ENCODE measurements at places on chromosomes 2 and 18. TPM values are rescaled to one million over a fixed set of nuclear protein-coding genes. Genes with fewer than 3 reads are reported as not detected.

DNA sequence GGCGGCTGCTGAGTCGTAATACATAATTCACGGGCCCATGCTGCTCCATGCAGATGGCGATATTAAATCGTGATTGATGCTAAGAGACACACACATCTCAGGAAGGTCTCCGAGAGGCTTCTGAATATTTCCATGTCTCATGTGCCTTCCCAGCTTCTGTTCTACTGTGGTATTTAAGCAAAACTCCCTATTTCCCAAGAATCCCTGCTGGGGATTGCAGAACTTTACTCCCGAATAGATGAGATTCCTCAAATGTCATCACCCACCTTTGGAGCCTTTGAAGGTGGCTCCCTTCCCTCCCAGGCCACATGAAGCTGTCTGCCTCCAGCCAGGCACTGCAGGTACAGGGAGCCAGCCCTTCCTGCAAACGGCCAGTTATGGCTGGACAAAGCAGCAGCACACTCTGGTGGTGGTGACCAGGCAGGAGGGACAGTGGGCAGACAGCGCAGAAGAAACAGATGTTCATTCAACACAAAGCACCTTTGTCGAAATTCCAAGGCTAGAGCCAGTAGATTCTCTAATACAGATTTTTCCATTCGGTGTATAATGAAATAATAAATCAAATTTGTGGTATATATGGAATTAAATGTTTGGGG, 14.1 kb downstream of the NRP2 start:
- DNase-seq: no peak

GRCh38 chr2:79432731-79433146, 80.1 kb upstream of the CTNNA2 start:
- no peak for DNase-seq

The GALR1 gene
- total RNA-seq: under 0.01 TPM

- no peak for DNase-seq
Measured at GRCh38 chr18:35479911-35480586, 17.7 kb downstream of the INO80C start.

The RBKS gene
- 5.0 TPM for total RNA-seq

GRCh38 chr2:238302087-238302486, 13.7 kb upstream of the PER2 start:
- no peak for DNase-seq

- DNase-seq: no peak
Measured at GRCh38 chr18:55252053-55252675, 292.9 kb upstream of the CCDC68 start.

- no peak for DNase-seq
Measured at GRCh38 chr2:145157741-145158591, 638.0 kb upstream of the ZEB2 start.

The GALNT3 gene
- 3.5 TPM for total RNA-seq

DNA sequence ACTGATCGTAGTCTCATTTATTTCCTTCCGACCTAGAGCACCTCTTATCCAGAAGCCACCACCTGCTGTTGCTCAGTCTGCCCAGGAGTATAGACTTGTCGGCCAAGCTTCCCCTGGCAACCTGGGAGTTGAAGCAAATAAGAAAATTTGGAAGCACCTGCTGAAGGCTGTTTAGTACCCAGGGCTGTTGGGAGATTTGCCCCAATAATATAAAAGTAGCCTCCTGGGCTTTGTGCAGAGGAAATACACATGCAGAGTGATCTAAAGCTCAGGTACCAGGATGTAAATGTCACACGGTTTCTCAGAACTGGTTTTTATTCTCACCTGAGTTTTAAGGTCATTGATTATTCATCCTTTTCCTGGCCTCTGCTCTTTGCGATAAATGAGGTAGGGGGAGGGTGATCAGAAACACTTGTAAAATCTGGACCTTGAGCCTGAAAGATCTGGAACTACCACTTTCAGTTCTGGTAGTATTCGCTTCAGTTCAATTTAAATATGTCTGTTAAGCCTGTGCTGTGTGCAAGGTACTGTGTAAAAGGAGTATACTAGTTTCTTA, 789 bp upstream of the COX7A2L start:
- no peak for DNase-seq

The FASTKD1 gene
- 11.5 TPM for total RNA-seq

GRCh38 chr2:179024445-179024844, 25.5 kb downstream of the CCDC141 start:
- DNase-seq: no peak

The ANKRD30B gene
- total RNA-seq: not detected

DNA sequence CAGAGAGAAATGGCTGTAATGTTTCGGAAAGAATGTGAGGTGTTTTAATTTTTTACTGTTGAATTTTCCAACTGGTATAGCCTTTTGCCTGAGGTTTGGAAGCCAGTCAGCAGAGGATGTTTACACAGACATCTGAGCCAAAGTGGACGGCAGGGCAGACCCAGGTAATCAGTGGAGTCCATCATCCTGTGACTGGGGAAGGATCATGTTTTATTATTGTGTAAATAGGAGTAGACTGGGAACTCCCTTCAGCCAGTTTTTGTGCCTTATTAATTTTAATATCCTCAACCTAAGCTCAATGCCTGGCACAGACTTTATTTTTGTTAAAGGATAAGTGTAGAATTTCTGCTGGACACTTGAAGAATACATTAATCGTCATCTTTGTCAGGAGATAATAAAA, 142.0 kb upstream of the GAREM1 start:
- DNase-seq: no peak

The C1GALT1C1L gene
- total RNA-seq: 0.95 TPM

DNA sequence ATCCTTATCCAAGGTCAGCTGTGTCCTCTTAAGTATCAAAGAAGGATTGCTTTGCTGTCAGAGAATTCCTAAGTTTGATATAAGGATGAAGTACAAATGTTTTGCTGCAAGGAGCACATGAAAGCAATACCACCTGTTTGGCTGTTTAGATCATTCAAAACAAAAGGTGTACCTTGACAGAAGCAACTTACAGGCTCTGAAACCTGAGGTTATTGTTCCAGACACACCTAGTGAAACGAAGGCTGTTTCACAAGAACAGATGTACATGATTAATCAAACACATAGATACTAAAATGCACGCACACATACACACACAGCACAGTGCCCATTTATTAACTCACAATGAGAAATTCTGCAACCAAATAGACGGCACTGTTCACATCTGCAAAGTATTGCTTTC, 166.2 kb downstream of the RBM43 start:
- DNase-seq: no peak

The ACADL gene
- 132 TPM for total RNA-seq

GRCh38 chr2:70356941-70357683, 55.2 kb upstream of the FAM136A start:
- no peak for DNase-seq

- DNase-seq: no peak
Measured at GRCh38 chr2:31889044-31889443, 121.8 kb downstream of the MEMO1 start.

- DNase-seq: no peak
Measured at GRCh38 chr2:170152421-170152820, 25.5 kb upstream of the MYO3B start.

DNA sequence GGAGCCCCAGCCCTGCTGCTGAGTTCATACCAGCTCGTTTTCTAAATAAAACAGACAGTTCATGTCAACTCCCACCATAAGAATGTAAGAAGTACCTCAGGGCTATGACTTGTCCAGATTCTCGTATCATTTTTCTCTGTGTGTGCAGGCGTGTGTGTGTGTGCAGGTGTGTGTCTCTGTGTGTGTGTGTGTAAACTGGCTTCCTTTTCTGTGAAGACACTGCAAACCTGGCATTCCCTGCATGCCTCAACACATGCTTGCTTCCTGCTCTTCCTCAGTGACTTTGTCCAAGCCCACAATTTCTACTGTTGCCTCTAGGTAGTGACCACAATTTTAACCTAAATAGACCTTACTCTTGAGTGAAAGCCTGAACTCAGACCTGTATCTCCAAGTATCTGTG, 879.0 kb downstream of the SLC4A3 start:
- DNase-seq: no peak

- no peak for DNase-seq
Measured at GRCh38 chr18:62959481-62959880, 244.1 kb downstream of the PHLPP1 start.

The TEKT4 gene
- not detected for total RNA-seq

DNA sequence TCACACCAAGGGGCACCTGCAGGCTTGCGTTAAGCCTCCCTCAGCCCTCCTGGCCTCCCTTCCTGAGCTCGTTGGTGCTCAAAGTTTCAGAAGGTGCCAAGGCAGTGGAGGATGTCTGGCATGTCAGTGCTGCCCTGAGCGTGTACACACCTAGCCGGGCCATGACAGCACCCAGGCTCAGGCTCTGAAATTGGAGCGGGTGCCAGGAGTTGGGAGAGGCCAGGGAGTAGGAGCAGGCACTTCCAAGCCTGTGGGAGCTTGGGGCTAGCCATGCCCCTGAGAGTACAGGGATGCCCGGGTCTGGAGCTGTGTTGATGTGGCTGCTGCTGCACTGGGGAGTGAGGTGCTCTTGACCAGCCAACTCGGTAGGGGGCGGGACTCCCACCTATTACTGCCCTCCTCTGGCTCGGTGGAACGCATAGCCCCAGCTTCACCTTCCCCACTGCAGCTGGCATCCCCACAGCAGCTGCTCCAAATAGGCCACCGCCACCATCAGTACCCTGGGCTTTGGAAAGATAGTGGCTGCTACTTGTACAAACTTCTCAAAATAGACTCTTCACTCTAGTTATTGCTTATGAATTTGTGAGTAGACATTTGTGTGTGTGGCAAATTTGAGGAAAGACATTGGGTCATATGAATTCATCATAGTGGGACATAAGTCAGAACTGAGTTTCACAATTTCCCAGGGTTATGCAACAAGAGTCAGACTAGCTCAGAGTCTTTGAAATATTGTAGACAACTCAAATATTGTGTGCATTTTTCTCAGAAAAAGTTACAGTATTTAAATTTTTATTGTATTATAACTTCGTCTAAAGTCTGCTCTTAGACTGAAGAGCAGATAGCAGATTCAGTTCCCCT, 6.8 kb upstream of the PCARE start:
- no peak for DNase-seq

DNA sequence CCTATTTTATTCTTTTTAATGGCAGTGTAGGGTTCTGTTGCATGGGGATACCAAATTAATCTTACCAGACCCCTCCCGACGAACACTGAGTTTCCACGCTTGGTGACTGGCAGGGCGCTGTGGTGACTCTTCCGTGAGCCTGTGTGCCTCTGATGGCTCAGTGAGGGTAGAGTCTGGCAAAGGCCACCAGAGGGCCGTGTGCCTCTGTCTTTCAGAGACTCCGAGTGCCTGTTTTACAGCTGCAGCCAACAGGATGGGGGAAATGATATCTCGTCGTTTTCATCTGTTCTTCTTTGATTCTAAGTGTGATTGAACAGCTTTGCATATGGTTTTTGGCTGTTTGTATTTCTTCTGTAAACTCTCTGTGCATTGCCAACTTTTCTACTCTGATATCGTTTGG, 99.8 kb downstream of the ZNF236 start:
- DNase-seq: no peak

The CASP8 gene
- 14.6 TPM for total RNA-seq

GRCh38 chr2:136874258-136874657, 108.9 kb downstream of the THSD7B start:
- no peak for DNase-seq

DNA sequence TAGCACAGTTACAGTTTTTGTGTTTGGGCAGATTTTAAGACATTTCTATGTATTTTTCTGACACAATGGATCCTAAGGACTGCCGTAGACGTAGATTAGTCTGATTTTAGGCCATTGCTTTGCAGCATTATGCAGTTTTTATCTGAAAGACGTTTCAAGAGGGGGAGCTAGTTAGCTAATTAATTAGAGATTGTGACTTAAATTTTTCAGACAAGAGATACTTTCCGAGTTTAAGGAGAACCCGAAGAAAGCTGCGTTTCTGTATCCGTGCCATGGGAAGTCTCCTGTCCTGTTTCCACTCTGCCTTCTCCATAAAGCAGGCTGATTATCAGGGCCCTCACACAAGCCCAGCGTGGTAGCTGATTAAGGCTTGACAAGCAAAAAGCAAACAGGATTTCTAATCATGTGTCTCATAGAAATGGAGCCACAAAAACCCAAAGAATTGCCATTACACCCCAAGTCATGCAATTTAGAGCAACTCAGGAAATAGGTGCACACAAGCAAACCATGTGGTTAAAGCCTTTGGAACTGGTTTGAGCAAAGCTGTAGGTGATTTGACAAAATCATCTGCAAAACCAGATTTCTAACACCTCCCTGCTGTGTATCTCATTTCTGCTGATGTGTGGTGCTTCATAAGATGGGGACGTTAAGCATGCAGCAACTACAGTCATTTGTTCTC, 808.1 kb downstream of the RNF144A start:
- no peak for DNase-seq

DNA sequence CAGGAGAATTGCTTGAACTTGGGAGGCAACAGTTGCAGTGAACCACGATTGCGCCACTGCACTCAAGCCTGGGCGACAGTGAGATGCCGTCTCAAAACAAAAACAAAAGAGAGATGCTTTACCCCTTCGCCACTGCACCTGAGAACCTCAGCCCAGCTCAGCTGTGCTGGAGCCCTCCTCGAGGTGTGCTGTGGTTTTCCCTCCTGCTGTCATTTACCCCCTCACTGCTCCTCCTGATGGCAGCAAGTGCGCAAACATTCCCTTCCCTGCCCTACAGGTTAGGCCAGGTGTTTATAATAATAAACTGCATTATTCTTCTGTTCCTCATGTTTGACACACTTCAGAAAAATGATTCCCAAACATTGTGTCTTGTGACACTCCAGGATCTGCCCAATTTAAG, 8.4 kb downstream of the FBXO36 start:
- no peak for DNase-seq

GRCh38 chr2:64092502-64092901, 51.7 kb downstream of the PELI1 start:
- no peak for DNase-seq

DNA sequence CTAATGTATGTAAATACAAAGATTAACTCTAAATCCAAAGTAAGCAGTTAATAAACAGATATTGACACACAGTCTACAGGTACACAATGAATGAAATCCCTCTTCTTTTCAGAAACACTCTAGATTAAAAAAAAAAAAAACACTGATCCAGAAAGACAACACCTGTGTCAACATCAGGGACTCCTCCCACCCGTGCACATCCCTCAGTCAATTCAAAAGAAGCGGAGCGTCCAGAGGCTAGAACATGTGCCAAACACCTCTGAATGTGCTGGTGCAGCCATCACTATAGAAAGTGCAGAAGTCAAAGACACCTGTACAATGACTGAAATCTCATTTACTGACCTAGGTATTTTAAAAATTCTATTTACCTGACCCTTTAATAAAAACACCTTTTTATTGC, 622.6 kb upstream of the ID2 start:
- no peak for DNase-seq

GRCh38 chr2:23657934-23658333, 269.0 kb downstream of the ATAD2B start:
- DNase-seq: no peak

- no peak for DNase-seq
Measured at GRCh38 chr2:186695081-186695756, 1.4 kb downstream of the FAM171B start.

The FBXO48 gene
- total RNA-seq: 0.56 TPM

DNA sequence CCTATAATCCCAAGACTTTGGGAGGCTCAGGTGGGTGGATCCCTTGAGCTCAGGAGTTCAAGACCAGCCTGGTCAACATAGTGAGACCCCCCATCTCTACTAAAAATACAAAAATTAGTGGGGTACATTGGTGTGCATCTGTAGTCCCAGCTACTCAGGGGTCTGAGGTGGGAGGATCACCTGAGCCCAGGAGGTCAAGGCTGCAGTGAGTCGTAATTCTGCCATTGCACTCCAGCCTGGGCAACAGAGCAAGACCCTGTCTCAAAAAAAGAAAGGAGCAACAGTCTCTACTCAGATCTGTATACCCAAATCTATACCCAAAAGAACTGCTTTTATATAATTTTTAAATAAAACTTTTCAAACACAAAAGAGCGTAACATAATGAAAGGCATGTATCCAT, 5.5 kb upstream of the HSBP1L1 start:
- no peak for DNase-seq

GRCh38 chr2:24616616-24617015, 125.6 kb downstream of the NCOA1 start:
- DNase-seq: no peak

All from thoracic aorta (tissue), 2 donors.